ENCODE measurements at places on chromosomes 2 and 18.
A peak's percentile ranks its signal among the peaks of the same experiment; 100 is the strongest.

DNA sequence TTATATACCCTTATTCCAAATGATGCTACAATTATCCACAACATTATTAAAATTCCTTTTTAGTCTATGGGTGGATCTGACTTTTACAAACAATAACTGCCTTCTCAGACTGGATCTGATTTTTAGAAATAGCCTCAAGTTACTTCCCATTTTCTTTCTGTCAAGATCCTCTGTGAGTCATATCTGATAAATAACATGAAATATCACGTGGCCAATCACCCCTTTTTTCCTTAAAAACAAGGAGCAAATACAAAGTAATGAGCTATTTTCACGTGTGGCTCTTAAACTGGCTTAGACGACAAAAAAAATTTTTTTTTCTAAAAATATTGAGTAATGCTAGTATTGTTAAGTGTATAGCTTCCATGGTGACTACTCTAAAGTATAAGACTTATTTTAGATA lies 6.7 kb downstream of the PELI1 start:
- DNase-seq = no peak

DNA sequence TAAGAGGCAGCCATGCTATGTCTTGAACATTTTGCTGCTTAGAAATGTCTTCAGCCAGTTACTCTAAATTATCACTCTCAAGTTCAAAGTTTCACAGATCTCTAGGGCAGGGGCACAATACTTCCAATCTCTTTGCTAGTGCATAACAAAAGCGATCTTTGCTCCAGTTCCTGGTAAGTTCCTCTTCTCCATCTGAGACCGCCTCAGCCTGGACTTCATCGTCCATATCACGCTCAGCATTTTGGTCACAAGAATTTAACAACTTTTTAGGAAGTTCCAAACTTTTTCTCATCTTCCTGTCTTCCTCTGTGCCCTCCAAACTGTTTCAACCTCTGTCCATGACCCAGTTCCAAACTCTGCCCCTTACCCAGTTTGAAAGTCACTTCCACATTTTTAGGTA lies 8.8 kb upstream of the SLC35F5 start:
- DNase-seq = no peak

DNA sequence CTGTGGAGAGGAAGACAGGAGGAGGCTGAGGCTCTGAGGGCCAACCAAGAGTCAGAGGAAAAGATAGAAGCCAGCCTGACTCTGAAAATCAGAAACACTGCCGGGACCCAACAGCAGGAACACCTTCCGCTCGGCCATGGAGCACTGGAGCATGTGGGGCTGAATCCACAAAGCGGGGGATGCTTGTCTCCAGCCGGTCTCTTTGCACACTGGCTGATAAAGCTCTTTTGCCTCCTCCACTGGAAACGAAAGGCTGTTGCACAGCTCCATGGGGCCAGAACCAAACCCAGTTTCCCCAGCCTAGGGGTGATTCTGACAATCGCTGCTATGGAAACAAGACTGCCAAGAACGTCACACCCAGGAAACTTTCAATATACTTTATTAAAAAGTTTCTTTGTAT lies 90.3 kb downstream of the COL6A3 start:
- no peak for DNase-seq

- DNase-seq = peak; percentile 90
These were observed 168.7 kb downstream of the TMEM247 start for GRCh38 chr2:46647766-46648742.

- DNase-seq = peak; percentile 70
These were observed 45.4 kb downstream of the EXOC6B start for GRCh38 chr2:72780477-72780876.

GRCh38 chr2:221124532-221125240 lies 447.4 kb downstream of the EPHA4 start:
- peak; percentile 98 for DNase-seq

GRCh38 chr18:30328839-30329238 lies 713.7 kb downstream of the DSC3 start:
- peak; percentile 70 for DNase-seq

- no peak for DNase-seq
These were observed 117.2 kb upstream of the KLF7 start for GRCh38 chr2:207282916-207283315.

- DNase-seq = no peak
These were observed 281.3 kb downstream of the TDRD15 start for GRCh38 chr2:21404827-21405625.

DNA sequence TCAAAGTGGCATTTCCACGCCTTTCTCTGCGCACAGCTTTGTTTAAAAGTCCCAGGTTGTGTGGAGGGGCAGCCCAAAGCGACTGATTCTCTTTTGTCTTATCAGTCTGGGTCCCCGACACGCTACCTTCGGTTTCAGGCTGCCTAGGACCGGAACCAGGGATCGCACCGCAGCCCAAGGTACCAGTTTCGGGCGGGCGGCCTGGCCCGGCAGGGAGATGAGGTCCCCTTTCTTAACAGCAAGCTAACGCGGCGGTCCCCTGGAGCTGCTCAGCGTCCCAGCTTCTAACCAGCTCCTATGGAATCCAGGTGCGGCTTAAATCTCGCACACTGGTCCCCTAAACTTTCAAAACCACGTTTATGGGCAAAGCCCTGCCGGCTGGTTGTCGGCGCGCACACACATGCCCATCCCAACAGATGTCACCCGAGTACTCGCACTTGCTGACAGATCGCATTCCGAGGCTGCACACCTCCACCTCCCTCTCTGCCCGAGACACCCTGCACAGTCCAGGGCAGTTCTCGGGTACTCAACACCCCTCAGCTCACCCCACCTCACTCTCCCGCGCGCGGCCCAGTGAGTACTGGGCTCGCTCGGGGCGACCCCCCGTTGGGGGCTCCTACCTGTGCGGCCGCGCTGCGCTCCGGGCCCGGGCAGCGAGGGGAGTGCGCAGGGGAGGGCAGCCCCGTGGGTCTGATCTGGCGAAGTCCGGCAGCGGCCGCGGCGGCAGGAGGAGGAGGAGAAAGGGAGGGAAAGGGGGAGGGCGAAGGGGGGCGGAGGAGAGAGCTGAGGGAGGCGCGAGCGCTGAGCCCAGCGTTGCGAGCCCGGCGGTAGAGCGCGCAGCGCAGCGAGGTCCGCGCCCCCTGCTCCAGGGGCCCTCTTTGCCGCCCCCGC lies at the start of gene EFEMP1:
Gene EFEMP1 (minus strand): TSS at position 692 of the 891 bp plus-strand sequence. CDS start 1,342 bp downstream, outside the sequence.
- peak; percentile 79 for DNase-seq
